Erythroblast (primary cell): ENCODE measurements at places on chromosomes 12 and 14.
A peak's percentile ranks its signal among the peaks of the same experiment; 100 is the strongest.

DNA sequence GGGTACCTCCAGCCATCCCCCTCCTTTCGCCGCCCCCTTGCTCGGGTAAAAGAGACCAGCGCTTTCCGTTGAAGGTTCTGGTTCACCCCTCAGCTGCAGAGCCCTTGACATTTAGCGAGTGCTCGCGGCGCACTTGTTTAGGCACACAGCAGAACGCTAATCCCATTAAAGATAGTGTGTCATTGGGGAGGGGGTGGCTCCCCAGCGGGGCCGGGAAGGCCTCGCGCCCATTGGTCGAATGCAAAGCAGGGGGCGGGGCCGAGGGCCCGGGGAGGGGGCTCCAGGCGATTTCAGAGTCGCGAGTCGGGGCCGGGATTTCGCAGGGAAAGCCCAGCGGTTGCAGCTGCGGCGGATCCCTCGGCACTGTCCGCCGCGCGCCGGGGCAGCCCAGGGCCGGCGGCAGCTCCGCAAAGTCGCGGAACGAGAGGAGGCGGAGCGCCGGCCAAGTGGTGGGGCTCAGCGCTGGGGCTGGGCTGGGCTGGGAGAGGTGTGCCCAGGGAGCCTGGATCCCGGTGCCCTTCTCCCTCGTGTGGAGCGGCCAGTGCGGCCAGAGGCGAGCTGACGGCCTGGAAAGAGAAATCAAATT is 122.9 kb downstream of the TSPAN9 start:
- DNase-seq = no peak

DNA sequence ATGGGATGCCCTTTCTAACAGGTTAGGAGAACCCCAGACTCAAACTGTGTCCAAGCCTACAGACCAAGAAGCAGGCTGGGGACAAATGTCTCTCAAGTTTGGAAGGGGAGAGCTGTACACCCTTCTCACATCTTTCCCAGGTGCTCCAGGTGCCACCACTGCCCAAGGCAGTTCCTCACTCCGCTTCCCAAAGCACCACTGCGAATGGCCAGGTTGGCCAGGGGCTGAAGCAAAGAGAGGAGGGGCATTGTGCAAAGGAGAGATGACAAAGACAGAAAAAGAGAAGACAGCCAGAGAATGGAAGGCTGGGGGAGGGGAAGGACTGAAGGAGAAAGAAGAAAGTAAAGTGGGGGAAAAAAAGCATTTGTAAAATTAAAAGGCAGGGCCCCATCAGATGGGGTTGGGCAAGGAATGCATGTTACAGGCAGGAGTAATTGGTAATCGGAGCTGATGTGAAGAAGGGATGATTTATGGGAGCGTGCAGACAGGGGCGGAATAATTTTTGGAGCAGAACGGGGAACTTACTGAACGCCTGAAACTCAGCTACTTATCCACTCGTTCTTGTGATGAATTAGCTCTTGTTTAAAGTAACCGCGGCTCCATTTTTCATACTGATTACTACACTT is 165.8 kb downstream of the ESRRB start:
- DNase-seq = no peak

GRCh38 chr14:70032447-70032846 is 153.2 kb downstream of the SMOC1 start:
- DNase-seq = no peak

DNA sequence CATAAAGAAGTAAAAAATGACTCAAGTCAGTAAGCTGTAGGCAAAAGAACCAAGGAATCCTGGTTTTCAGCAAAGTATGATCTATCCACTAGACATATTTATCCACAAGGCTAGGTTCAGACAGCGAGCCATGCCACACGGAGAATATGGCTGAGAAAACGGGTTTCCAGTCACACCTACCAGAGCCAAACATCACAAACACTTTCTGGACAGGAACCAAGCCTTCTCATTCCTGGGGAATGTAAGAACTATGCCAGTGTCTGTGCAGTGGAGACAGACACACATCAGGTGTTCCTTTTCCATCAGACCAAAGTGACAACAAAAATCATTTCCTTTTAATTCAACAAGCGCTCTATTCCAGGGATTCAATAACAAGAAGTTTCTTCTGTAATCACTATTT is 41.1 kb downstream of the AREL1 start:
- no peak for DNase-seq

- DNase-seq = no peak
These were observed 40.6 kb downstream of the IL31 start for GRCh38 chr12:122133192-122133950.

GRCh38 chr12:4918950-4919660 is 9.4 kb downstream of the KCNA1 start:
- no peak for DNase-seq

- DNase-seq = no peak
These were observed 6.7 kb upstream of the ALDH2 start for GRCh38 chr12:111759991-111760390.

DNA sequence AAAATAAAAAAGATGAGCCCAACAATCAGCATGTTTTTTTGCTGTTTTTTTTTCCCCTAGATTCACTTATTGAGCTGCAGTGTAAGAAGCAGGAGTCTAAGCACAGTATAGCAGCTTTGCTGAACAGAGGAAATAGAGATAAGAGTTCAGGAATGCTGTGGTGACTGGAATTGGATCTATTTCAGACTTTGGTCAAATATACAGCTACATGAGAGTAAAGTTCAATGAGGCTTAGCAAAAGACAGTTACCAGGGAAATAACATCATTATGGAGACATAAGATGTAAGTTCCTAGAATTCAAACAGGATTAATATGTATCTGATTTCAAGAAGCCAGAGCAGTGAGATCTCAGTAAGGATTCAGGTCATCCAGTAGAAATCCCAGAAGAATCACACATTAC is 613.0 kb downstream of the RPS29 start:
- DNase-seq = no peak

GRCh38 chr12:113935459-113935858 is 30.7 kb downstream of the RBM19 start:
- DNase-seq = no peak

DNA sequence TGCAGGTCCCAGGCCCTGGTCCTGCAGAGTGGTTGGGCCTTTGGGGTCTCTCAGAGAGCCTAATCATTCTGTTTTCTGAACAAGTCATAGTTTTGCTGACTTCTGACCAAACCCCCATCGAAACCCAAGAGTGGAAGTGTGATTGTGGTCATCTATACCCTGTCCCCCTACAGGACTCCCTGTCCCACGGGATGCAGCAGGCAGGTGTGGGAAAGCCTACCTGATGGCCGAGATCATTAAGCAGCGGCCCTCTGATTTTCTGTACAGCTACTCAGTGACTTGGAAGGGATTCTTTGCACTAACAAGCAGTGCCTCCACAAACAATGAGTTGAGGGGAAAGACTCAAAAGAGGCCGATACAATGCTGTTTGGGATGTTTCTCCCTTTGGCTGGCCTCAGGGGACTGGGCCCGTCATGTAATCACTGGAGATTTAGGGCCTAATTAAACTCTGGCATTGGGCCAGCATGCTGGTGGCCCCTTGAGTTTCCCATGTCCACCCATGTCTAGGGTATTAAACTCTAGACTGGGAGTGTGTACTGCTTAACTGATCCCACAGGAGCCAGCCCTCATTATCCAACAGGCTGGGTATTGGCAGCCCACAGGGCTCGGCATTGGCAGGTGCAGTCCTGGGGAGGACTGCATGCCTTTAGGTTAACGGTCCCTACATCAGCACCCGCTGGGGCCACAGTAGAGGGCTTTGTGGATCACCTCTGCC is 192.8 kb downstream of the ZFP36L1 start:
- no peak for DNase-seq

DNA sequence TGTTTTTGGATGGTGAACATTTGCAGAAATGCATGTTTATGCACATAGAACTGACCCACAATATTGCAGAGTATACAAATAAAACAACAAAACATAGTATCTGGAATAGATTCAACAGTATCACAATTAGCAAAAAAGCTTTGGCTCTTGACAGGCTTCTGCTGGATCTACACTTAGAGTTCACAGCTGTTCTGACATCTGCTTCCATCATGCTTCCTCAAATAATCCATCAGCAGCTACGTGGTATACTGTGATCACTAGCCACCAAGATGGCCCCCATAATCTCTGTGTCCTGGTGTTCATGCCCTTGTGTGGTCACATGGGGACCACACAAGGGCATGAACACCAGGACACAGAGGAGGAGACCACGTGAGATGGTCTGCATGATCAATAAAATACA is 166.6 kb upstream of the CCDC198 start:
- no peak for DNase-seq

GRCh38 chr12:29739279-29739991 is 44.3 kb downstream of the TMTC1 start:
- no peak for DNase-seq

GRCh38 chr12:47207829-47208248 is 128.1 kb upstream of the AMIGO2 start:
- no peak for DNase-seq

DNA sequence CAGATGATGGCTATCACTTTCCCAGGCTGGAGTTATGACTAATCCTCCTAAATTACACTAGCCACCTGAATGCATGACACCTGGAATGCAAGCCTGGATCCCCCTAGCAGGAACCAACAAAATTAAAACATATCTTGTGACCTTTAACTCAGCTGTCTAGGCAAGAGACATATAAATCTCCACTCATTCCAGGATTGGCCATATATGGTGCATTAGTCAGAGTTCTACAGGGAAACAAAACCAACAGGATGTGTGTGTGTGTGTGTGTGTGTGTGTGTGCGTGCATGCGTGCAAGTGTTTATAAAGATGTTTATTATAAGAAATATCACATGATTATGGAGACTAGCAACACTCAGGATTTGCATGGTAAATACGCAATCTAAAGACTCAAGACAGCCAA is 212.8 kb downstream of the KIF21A start:
- DNase-seq = no peak

DNA sequence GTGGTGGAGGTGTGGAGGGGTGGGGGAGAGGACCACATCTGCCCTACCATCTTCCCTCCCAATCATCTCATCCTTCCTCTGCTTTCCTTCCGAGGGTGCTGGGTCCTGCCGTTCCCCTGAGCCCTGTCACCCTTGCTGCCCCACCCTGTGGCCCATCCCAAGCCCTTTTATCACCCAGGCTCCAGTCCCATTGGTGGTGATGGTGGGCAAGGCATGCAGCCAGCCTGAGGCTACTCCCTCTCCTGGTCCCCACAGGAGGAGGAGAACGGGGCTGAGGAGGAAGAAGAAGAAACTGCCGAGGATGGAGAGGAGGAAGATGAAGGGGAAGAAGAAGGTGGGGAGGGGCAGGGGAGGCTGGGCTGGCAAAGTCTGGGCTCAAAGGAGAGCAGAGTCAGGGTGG is 2.7 kb upstream of the LAG3 start:
- peak; percentile 46 for DNase-seq

- DNase-seq = no peak
These were observed 19.7 kb downstream of the PLEKHG3 start for GRCh38 chr14:64723691-64724577.

GRCh38 chr12:103572312-103573045 is 14.6 kb upstream of the STAB2 start:
- DNase-seq = no peak

- no peak for DNase-seq
These were observed 119.5 kb downstream of the PAH start for GRCh38 chr12:102797528-102797927.

DNA sequence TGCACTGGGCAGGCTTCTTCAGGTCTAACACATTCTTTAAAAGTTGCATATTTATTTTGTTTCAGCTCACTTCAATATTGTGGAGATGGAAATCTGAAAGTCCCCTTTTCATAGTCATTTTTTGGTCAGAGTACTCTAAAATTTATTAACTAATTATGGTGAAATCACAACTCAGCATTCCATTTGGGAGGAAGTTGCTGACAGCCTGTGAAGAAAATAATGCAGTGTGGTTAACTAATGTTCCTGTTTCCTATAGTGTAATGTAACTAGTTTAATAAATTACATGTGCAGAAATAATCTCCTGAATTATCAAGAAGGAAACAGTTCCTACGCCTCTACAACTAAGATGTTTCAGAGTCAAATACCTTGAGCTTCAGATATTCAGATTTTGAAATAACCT is 17.1 kb downstream of the LRFN5 start:
- no peak for DNase-seq

- DNase-seq = no peak
These were observed 145.8 kb downstream of the DICER1 start for GRCh38 chr14:95011445-95012006.

DNA sequence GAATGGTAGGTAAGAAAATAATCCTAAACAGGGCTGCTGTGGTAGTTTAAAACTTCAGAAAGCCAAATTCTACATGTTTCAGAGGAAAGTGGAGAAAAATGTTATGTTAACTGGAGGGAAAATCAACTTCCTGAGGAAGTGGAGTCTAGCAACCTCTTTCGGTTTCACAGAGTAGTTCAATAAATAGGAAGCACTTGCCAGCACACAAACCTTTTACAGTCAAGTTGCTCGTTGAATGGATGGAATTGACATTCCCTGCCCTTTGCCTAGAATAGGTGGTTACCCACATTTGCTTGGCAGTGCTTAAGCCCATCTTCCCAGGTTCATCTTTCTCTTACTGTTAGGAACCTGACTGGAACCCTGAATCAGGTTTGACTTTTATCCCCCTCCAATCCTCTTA is 15.9 kb downstream of the ANKRD13A start:
- no peak for DNase-seq

DNA sequence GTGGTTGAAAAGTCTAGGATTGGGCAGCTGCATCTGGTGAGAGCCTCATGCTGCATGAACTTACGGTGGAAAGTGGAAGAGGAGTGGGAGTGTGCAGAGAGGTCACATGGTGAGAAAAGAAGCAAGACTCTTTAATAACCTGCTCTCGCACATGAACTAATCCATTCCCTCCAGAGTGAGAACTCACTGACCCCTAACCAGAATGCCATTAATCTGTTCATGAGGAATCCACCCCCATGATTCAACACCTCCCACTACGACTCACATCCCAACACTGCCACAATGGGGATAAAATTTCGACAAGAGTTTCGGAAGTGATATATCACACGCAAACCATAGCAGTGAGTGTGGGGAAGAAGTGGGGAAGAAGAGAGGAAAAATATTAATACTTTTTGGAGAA is 377.4 kb downstream of the NAV3 start:
- no peak for DNase-seq

DNA sequence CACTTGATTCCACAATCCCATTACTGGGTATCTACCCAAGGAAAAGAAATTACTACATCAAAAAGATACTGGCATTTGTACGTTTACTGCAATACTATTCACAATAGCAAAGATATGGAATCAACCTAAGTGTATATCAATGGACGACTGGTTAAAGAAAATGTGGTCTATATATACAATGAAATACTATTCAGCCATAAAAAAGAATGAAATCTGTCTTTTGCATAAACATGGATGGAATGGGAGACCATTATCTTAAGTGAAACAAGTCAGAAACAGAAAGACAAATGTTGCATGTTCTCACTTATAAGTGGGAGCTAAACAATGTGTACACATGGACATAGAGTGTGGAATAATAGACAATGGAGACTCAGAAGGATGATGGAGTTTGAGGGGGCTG is 5.0 kb upstream of the OS9 start:
- no peak for DNase-seq

GRCh38 chr12:99232324-99232723 is 415.2 kb upstream of the GARIN6 start:
- no peak for DNase-seq

DNA sequence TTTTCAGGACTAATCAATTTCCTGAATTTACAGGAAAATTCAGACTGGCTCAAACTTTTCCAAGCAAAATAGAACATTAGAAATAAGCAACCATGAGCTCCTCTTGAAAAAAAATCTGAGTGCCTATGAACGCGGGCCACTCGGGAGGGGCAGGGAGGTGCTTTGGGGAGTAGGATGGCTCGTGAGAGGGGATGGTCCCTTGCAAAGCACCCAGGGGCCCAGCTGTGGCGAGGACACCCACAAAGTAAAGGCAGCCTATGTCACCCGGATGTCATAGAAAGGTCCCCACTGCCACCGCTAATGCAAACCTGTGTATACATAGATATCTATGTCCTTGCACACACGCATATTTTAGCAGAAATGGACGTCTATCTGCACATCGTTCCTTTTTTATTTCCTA is 309.9 kb downstream of the ADGRD1 start:
- no peak for DNase-seq
